NCI-H1436 (cell line): ENCODE measurements at places on chromosomes 1 and 21.

- DNase-seq, result no peak
These were observed 65.5 kb downstream of the RNF187 start for GRCh38 chr1:228552596-228553176.

GRCh38 chr1:236348071-236348470 lies 46.0 kb upstream of the EDARADD start:
- no peak for DNase-seq

DNA sequence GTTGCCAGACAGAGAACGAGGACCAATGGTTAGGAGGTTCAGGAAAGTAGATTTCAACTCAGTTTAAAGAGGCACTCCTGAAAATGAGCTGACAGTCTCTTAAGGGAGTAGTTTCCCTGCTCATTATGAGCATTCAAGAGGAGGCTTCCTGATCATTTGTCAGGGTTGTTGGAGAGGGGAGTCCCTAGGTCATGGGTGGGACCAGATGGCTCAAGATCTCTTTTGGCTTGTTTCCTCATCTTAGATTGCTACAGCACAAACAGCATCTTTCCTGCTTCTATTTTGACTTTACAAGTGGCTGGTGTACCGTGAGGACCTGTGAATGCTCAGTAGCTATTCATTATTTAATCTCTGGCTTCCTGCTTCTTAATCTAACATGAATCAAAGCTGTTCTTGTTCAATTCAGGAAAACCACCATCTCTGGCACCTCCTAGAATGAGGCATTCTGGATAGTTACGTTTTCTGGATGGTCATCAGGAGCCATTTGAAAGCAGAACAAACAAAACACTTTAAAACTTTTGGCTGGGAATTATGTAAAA lies 47.6 kb downstream of the PEX14 start:
- no peak for DNase-seq

DNA sequence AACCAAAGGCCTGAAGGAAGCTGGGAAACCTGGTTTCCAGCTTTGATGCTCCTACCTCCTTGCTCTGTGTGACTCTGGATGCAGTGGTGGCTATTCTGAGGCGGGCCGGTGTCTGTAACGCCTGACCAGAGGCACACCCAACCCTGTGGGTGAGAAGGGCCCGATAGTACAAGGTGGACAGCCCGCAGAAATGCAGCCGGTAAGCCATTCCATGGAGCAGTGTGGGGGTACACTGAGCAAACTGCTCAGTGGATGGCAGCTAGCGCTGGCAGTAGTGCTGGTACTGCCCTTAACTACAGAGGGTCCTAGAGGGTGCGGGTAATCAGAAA lies 36.0 kb downstream of the AHDC1 start:
- DNase-seq, result no peak

DNA sequence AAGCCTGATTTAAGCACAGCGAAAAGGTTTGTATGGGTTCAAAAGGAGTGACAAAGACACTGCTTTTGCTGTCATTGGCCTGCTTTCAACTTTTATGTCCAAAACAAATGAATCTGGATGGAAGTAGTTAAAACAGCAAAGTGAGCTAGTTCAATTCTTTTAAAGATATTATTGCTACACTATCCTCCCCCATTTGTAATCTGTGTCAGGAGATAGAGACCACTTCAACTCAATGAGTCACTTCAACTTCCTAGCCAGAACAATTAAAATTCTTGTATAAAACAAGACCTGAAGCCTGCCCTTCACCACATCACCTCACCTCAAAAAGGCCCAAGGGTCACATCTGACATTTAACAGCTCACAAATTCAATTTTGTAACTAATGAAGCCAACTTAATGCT lies 364.1 kb upstream of the LYPLAL1 start:
- no peak for DNase-seq

DNA sequence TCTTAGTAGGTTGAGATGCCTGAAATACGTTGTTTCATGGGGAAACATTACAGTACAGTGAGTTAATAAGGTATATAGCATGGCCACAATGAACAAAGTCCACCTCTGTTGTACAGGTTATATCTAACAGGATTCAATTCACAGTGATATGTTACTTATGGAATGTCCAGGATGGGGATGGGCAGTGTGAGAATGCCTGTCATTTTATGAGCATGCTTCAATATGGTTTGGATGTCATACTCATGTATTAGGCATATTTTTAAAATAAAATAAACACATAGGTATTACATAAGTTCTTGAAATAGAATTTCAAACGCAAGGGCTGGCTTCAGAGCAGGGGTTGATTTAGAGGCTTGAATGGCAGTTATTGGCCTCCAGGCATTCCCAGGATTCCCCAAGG lies 6.1 kb upstream of the PHLDA3 start:
- no peak for DNase-seq

- no peak for DNase-seq
These were observed 1902.3 kb downstream of the NCAM2 start for GRCh38 chr21:22900490-22900889.

- no peak for DNase-seq
These were observed 17.6 kb upstream of the PARP1 start for GRCh38 chr1:226425431-226426031.

- DNase-seq, result no peak
These were observed 7.1 kb downstream of the MEX3A start for GRCh38 chr1:156075162-156075561.

GRCh38 chr21:31909153-31910073 lies 36.6 kb downstream of the HUNK start:
- DNase-seq, result no peak

- no peak for DNase-seq
These were observed 18.0 kb downstream of the SSX2IP start for GRCh38 chr1:84672080-84672854.

GRCh38 chr1:28883242-28883616 lies 31.1 kb upstream of the EPB41 start:
- DNase-seq, result no peak

GRCh38 chr1:48916130-48917069 lies 139.7 kb upstream of the BEND5 start:
- DNase-seq, result peak; percentile 38
